SK-N-SH (cell line): ENCODE measurements at places on chromosomes 1 and 21. TPM values are rescaled to one million over a fixed set of nuclear protein-coding genes. Genes with fewer than 3 reads are reported as not detected.
A peak's percentile ranks its signal among the peaks of the same experiment; 100 is the strongest.

WDR64 gene
- not detected in 2 replicates for polyA plus RNA-seq

C1QA gene
- polyA plus RNA-seq: not detected in 2 replicates

DNA sequence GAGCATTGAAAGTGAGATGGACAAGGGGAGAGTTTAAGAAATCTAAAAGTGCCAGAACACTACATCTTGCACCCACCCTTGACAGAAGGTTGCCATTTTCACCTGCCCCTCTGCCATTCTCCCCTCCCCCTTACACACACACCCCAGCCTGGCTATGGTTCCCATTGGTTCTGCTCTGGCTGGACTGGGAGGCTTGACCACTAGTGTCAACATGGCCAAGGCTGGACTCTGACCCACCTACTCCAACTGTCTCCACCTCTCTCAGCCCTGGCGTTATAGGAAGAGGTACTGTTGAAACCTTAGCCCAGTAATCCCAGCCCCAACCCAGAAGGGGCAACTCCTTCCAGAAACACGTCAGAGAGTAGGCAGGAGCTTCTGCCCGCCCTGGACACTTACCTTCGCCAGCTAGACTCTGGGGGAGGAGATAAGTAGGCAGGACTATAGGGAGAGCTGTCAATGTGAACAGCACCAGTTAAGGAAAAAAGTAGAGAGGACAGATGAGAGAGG lies 4.5 kb downstream of the CRTC2 start:
- DNase-seq: no peak
- no peak overlapping the region for H3K4me3 ChIP-seq
- peaks cover 48% of the 10 kb centered on the region for H3K36me3 ChIP-seq
- no peak overlapping the region for H3K27ac ChIP-seq
- H3K27me3 ChIP-seq: no peaks in the 10 kb centered on the region

TMEM234 gene
- 31.8 and 31.9 TPM in 2 replicates for polyA plus RNA-seq

GRCh38 chr1:32858136-32858535 lies 12.6 kb downstream of the FNDC5 start:
- no peaks in the 10 kb centered on the region for H3K27me3 ChIP-seq
- H3K36me3 ChIP-seq: peaks cover 33% of the 10 kb centered on the region
- no peak for DNase-seq
- H3K4me1 ChIP-seq: no peaks in the 10 kb centered on the region
- no peak overlapping the region for H3K27ac ChIP-seq
- H3K4me3 ChIP-seq: no peak overlapping the region

CYP2J2 gene
- 1.1 and 1.2 TPM in 2 replicates for polyA plus RNA-seq

FTCD gene
- 0.33 and 0.37 TPM in 2 replicates for polyA plus RNA-seq

DNA sequence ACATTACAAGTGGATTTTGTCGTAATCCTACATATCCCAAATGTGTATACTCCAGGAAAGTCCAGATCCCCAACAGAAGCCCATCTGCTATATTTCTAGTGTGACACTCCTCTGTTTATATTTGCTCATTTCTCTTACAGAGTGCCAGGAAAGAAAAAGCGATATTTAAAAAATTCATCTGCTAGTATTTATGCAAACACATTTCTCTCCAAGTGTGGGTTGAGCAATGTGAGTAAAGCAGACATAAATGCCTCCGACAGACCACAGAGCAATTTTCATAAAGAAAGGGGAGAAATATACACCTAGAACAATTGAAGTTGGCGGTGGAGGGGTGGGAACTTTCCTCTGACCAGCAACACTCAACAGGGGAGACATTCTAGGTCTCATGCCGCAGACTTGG lies 22.2 kb upstream of the RAP1A start:
- peaks cover 4% of the 10 kb centered on the region for H3K36me3 ChIP-seq
- DNase-seq: no peak
- H3K27me3 ChIP-seq: no peaks in the 10 kb centered on the region
- no peak overlapping the region for H3K4me3 ChIP-seq
- peaks cover 11% of the 10 kb centered on the region; the same call in 1 of the 2 replicates for H3K4me1 ChIP-seq
- no peak overlapping the region for H3K27ac ChIP-seq

- no peaks in the 10 kb centered on the region for H3K36me3 ChIP-seq
- no peak overlapping the region for H3K4me3 ChIP-seq
- H3K27ac ChIP-seq: no peak overlapping the region
- no peak for DNase-seq
- H3K4me1 ChIP-seq: no peaks in the 10 kb centered on the region
These were observed 64.1 kb upstream of the TMPRSS2 start for GRCh38 chr21:41571938-41572510.

- no peaks in the 10 kb centered on the region for H3K27me3 ChIP-seq
- H3K36me3 ChIP-seq: peaks cover 31% of the 10 kb centered on the region
These were observed 15.2 kb downstream of the TTC3 start for GRCh38 chr21:37088186-37088735.

EVA1C gene
- polyA plus RNA-seq: 9.5 and 10.1 TPM in 2 replicates

GRCh38 chr1:35253941-35254340 lies 14.6 kb upstream of the ZMYM4 start:
- no peaks in the 10 kb centered on the region for H3K4me1 ChIP-seq
- no peak for DNase-seq
- no peak overlapping the region for H3K4me3 ChIP-seq
- no peak overlapping the region for H3K27ac ChIP-seq
- no peaks in the 10 kb centered on the region for H3K27me3 ChIP-seq

GRCh38 chr1:3221112-3222041 lies 152.4 kb downstream of the PRDM16 start:
- no peak for DNase-seq
- no peaks in the 10 kb centered on the region for H3K36me3 ChIP-seq
- no peak overlapping the region for H3K27ac ChIP-seq
- no peak overlapping the region for H3K4me3 ChIP-seq

DNA sequence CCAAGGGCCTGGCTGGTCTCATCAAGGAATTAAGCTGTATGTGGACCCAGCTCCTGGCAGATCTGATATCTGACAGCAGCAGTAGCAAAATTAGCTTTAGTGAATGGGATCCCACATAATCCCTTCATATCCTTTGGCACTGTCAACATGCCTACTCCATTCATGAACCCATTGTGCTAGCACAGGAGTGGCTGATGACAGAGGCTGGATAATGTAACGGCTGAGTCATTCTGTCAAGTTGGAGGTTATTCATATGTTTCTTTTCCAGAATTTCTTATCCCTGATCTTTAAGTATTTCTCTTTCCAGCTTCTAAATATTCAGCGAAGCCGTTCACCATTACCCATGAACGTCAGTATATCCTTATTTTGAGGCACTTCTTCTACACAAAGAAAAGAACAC lies 84.3 kb downstream of the EXTL2 start:
- no peaks in the 10 kb centered on the region for H3K36me3 ChIP-seq
- no peak overlapping the region for H3K27ac ChIP-seq
- H3K27me3 ChIP-seq: no peaks in the 10 kb centered on the region
- no peak overlapping the region for H3K4me3 ChIP-seq

DNA sequence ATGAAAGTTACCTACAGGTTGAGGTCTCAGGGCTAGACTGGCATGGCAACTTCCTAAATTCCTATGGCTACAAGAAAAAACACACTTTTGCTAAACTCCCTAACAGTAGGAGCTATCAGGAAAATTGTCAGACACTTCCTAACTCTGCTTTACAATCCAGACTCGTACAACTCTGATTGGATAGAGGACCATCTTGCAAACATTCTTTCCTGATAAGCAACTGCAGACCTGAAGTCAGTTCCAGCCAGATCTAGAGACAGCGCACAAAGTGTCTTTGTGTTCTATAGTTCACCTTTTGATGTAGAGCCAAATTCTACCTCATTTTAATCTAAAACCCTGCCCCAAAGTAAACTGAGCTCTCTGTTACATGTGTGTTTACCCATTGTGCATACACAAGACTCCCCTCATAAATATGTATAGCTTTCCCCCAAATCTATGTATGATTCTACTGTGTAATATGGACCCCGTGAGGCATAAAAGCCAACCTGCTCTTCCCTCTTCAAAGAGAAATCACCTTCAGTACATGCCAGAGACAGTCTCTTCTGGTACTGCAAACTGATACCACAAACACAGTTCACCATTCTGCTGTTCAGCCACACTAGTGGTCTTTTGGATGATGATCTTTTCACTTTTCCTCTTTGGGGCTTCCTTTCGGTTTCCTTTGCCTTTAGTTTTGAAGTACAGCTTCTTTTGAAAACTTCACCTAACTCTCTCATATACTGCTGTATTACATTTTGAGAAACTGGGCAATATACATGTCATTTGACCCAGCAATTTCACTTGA lies 21.7 kb downstream of the ZP4 start:
- no peak overlapping the region for H3K27ac ChIP-seq
- H3K27me3 ChIP-seq: no peaks in the 10 kb centered on the region
- no peak overlapping the region for H3K4me3 ChIP-seq
- H3K36me3 ChIP-seq: no peaks in the 10 kb centered on the region
- DNase-seq: no peak

DNA sequence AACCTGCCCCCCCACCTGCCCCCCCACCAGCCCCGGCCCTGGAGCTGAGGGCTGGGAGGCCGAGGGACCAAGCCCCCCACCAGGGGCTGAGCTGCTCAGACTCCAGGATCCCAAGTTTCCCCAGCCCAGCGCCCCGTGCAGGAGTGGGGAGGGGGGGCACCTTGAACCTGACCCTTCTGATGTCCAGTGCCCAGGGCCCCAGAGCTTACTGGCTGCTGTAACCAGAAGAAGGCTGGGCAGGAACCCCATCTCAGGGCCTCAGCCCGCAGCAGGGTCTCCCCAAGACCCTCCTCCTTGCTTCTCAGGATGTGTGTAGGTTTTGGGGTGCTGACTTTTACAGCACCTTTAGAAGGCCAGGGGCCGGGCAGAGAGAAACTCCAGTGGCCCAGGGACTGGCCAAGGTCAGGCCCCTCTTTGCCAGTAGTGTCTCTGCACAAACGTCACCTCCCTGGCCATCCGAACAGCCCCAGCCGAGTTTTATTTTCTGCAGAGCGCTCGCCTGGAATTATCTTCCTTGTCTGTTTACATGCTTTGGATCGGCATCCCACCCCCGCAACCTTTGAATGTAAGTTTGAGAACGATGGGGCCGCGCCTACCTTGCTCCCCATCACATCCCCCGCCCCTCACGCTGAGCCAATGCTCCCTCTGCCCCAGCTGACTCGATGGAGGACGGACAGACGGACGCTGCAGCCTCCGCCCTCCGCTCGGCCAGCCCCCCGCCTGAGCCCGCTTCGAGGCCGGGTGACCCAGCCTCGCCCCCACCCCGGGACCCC lies 70.1 kb upstream of the CASZ1 start:
- no peak for DNase-seq
- H3K4me1 ChIP-seq: peaks cover 17% of the 10 kb centered on the region
- H3K36me3 ChIP-seq: no peaks in the 10 kb centered on the region
- H3K27me3 ChIP-seq: 0 out of 2 replicates have a peak, but pooled peaks cover 7% of the 10 kb centered on the region
- H3K4me3 ChIP-seq: peak overlapping the region; percentile 44

TDRD10 gene
- polyA plus RNA-seq: not detected in 2 replicates

B4GALT3 gene
- 50.5 and 56.5 TPM in 2 replicates for polyA plus RNA-seq

- H3K4me3 ChIP-seq: no peak overlapping the region
- no peaks in the 10 kb centered on the region for H3K27me3 ChIP-seq
- no peaks in the 10 kb centered on the region for H3K36me3 ChIP-seq
- H3K27ac ChIP-seq: no peak overlapping the region
- no peak for DNase-seq
- no peaks in the 10 kb centered on the region for H3K4me1 ChIP-seq
These were observed 102.0 kb downstream of the PAX7 start for GRCh38 chr1:18732686-18733085.

- DNase-seq: no peak
- H3K27ac ChIP-seq: no peak overlapping the region
- no peaks in the 10 kb centered on the region for H3K36me3 ChIP-seq
- no peaks in the 10 kb centered on the region for H3K27me3 ChIP-seq
- no peak overlapping the region for H3K4me3 ChIP-seq
These were observed 12.5 kb upstream of the IGSF3 start for GRCh38 chr1:116679828-116680628.

GRCh38 chr1:48448932-48449331 lies 23.1 kb downstream of the SPATA6 start:
- H3K36me3 ChIP-seq: peaks cover 5% of the 10 kb centered on the region
- H3K27ac ChIP-seq: no peak overlapping the region
- DNase-seq: no peak
- H3K4me1 ChIP-seq: no peaks in the 10 kb centered on the region
- no peak overlapping the region for H3K4me3 ChIP-seq

- no peak overlapping the region for H3K27ac ChIP-seq
- no peak for DNase-seq
- H3K4me1 ChIP-seq: no peaks in the 10 kb centered on the region
- H3K4me3 ChIP-seq: no peak overlapping the region
- H3K27me3 ChIP-seq: no peaks in the 10 kb centered on the region
These were observed 18.7 kb downstream of the UQCRHL start for GRCh38 chr1:15788624-15789301.

MATN1 gene
- polyA plus RNA-seq: 0.15 and 0.23 TPM in 2 replicates
